Foreskin melanocyte (primary cell): ENCODE measurements at places on chromosomes 12 and 14.

- DNase-seq: peak; percentile 3
These were observed 34.3 kb upstream of the SLC38A1 start for GRCh38 chr12:46303039-46303666.

GRCh38 chr12:121534495-121535148, 46.2 kb downstream of the KDM2B start:
- no peak for DNase-seq

DNA sequence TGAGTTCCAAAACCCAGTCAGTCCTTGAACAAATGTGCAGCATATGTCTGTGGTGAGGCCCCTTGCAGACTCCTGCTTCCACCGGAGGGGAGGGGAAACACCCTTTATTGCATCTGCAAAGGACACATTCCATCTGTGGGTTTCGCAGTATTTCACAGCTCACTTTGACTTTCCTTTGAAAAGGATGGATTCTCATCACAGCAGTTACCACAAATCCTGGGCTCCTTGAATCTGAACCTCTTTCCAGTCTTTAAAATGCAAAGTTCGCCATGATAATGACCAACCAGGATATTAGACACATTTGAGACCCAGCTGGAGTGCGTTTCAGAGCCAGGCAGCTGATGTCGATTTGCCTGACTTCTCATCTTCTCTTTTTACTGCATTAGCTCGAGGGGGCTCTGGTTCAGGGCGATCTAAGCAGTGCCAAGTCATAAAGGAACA, 242.4 kb downstream of the SLC15A4 start:
- DNase-seq: no peak

DNA sequence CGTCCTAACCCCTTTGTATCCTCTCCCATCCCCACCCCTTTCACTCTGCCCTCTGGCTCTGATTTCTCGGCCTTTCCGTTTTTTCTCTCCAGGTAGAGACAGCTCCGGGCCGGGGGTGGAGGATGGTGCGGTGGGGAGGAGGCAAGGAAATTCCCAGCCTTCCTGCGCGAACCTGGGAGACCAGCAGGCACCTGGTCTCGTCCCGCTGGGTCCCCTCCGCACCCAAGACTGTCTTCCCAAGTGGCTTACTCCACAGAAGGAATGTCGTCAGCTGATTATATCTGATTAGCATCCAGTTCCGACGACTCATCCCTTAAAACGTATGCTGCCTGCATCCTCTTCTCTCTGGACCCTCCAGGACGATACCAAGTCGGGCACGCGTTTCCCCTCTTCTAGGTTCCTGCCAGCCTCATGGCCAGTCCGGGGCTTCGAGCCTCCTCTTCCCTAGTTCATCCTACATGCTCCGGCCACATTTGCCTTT, 42.2 kb upstream of the CAPRIN2 start:
- no peak for DNase-seq

- DNase-seq: no peak
These were observed 105.2 kb downstream of the RBM19 start for GRCh38 chr12:113860950-113861349.

- no peak for DNase-seq
These were observed 2.7 kb upstream of the CLEC6A start for GRCh38 chr12:8453021-8453513.

DNA sequence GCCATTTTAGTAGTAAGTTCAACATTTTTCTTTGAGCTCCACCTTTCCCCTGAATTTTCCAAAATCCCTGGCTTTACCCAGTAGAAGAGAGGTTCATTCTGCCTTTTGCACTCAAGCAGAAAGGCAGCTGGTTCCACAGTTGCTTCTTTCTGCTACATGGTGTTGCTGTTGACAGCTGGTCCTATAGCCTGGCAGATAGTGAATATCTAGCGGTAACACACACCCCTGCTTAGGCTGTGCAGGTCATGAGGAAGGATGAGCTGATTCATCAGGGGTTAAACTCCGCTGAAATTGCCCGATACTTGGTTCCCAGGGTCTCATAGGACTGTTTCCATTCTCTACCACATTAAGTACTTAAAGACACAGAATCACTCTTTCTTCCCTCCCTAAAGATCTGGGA, 62.4 kb downstream of the PUS7L start:
- no peak for DNase-seq

GRCh38 chr14:68211886-68212285, 392.3 kb downstream of the RAD51B start:
- no peak for DNase-seq
